ENCODE measurements at places on chromosomes 12 and 14.

DNA sequence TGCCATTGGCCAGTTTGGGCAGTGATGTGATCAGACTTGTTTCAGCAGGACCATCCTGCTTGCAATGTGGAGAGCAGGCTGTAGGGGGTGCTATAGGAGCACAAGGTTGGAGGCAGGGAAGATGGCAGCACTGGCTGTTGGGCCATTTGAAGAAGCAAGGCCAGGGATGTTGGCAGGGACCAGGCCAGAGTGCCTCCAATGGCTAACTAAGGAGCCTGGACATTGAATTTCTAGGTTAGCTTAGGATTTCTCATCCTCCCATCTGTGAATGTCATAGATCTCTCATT lies 23.5 kb downstream of the FGF23 start:
- peak; percentile 7 for DNase-seq

GRCh38 chr12:63036216-63036973 lies 101.4 kb upstream of the PPM1H start:
- no peak for DNase-seq

DNA sequence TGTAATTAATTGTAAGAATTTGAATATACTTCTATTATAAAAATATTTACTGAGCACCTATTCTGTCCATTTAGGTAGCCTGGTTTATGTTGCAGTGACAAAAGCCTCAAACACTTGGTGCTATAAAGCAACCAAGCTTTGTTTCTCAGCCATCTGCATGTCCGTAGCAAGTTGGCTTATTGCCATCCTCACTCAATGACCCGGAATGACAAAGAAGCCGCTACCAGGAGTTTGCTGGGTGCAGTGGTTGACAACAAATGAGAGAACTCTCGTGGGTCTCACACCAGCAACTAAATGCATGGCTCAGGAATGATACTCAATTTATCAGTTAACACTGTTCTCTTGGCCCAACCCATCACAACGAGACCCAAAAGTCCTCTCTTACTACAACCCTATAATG lies 553.1 kb downstream of the DIO2 start:
- DNase-seq, result no peak

DNA sequence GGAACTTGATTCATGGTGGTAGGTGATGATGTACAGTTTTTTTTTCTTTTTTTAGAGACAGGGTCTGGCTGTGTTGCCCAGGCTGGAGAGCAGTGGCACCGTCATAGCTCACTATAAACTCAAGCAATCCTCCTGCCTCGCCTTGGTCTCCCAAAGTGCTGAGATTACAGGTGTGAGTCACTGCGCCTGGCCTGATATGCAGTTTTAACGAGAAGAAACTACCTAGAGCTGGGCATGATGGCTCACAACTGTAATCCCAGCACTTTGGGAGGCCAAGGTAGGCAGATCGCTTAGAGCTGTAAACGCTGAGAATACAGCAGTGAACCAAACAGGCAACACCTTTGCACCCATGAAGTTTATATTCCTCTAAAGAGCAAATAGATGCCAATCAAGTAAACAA lies 13.0 kb upstream of the VPS37B start:
- no peak for DNase-seq

GRCh38 chr12:32947206-32948067 lies 50.9 kb upstream of the PKP2 start:
- DNase-seq, result no peak

DNA sequence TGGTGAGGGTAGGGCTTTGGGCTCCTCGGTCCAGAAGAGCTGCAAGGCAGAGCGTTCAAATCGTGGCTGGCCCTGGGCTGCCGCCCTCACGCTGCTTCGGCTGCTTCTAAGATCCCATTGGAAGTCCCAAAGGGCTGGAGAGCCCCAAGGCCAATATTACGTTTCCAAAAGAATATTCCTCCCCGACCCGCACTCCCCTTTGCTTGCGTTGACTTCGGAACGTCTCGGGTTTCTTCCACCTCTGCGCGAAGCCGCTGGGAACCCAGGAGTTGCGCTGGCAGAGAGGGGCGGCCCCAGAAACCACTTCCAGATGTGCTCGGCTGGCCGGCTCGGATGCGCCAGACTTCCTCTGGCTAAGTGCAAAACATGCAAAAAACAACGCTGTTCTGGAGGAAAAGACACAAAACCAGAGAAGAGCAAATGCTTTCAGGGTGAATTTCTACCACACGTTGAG lies at the start of gene GLT8D2:
GLT8D2 (minus strand) TSS at position 285 of the 454 bp plus-strand sequence. CDS start 30,539 bp downstream, outside the sequence.
- no peak for DNase-seq

- DNase-seq, result no peak
These were observed 168.9 kb upstream of the RASSF8 start for GRCh38 chr12:25789541-25789944.

DNA sequence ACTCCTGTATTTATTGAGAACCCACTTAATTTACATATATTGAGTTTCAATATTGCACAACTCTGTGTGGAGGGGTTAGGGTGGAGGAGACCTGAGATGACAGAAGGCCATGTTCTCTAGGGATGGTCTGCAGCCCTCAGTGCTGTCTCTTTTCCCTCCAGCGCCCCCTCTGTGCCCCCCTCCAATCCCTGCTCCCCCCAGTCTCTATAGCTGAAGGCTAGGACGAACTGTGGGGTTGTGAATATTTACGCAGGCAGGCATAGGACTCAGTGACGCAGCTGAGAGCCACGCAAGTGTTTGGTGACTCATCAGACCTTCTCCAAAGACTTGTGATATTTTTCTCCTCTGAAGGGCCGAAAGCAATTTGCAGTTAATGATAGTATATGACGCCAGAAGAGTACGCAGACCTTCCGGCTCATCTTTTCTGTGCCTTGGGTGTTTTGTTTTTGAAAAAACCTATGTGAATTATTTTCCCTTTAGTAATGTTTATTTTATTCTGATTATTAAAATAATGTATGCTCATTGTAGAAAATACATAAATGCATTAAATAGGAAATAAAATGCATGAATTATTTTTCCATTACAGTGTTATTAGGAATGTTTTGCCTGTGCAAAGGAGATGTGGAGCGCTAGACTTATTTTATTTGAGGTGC lies 85.3 kb downstream of the SLC25A47 start:
- DNase-seq, result no peak

DNA sequence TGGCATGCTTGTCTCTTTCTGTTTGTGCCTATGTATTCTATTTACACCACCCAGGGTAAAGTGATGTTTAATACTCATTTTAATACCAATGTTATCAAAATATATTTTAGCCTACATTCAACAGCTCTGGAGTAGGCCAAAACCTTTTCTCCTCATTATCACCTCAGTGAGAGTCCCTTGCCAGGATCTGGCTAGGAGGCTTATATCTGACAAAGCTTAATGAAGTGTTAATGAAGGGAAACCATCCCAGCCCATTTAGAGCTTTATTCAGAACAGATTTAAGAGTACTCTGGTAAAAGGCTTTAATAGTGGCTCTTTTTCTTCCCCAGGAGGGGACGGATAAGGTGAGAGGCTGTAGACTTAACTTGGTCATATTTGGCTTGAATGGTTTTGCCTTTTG lies 137.6 kb downstream of the GRIN2B start:
- DNase-seq, result no peak

DNA sequence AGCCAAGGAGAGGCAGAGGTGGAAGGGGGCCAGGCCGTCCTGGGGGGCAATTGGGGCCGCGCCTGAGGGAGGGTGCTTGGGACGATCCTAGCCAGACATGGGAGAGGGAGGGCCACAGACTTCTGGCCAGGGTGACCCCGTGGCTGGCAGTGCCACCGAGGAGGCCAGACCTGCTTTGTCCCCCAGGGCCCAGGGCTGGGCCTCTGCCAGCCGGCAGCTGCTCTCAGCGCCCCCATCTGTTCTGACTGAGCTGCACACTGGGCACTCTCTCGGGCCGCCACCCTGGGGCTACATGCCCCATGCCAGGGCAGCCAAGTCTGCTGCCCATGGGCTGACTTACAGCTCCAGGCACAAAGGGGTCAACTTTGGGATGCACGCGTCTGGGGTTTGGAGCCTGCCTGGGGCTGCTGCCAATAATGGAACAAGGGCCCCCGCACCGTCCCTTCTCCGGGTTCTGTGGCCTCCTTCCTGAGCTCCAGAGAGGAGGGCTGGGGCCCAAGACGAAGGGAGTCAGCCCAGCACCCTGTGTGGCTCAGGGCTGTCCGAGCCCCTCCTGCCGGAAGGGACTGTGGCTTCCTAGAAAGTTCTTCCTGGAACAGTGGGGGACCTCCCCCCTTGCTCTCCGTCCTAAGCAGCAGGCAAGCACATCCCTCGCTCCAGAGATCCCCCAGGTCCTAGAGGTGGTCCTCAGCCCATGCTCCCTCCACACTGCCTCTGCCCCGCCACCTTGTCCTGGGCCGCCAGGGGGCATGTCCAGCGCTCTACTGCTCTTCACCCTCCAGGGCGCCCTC lies 1.1 kb downstream of the ADSS1 start:
- no peak for DNase-seq

DNA sequence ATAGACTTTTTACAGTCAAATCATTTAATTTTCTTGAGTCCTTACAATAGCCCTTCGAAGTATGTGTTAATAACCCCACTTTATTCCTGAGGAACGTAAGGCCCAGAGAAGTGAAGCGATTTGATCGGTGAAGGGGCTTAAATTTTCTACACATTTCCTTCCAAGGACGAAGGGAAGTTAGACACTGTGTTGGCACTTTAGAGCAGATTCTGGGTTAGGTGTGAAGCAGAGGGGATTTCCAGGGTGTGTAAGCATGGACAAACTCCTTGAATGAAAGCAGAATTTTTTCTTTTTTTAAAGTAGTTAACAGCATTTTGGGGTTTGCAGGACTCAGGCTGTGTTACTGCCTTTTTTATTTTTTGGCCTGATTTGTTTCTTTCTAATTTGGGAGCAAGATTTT lies 38.9 kb downstream of the PRORP start:
- DNase-seq, result no peak

DNA sequence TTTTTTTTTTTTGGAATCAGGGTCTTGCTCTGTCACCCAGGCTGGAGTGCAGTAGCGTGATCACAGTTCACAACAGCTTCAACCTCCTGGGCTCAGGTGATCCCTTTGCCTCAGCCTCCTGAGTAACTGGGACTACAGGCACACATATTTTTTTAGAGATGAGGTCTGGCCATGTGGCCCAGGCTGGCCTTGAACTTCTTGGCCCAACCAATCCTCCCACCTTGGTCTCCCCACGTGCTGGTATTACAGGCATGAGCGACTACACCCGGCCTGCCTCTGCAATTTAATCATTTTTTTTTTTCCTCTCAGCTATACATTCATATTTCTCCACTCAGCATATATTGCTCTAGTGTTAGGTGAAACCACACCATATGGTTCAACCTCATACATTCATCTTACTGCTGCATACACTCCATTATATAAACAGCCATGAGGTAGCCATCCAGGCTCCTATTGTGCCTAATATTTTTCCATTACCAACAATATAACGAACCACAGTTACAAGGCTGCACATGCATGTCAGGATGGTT lies 7.1 kb downstream of the STX2 start:
- no peak for DNase-seq

- DNase-seq, result no peak
These were observed 1.8 kb upstream of the LRFN5 start for GRCh38 chr14:41604721-41605531.

- no peak for DNase-seq
These were observed 6.0 kb upstream of the NUDT14 start for GRCh38 chr14:105187116-105187515.

- no peak for DNase-seq
These were observed 694 bp downstream of the AKAP5 start for GRCh38 chr14:64465831-64466554.

- DNase-seq, result no peak
These were observed 481.4 kb upstream of the TMEM132C start for GRCh38 chr12:127785540-127785939.

- no peak for DNase-seq
These were observed 1.4 kb upstream of the GABARAPL1 start for GRCh38 chr12:10211101-10211939.

- no peak for DNase-seq
These were observed 155.5 kb upstream of the NTF3 start for GRCh38 chr12:5276327-5276880.

- DNase-seq, result no peak
These were observed 16.2 kb downstream of the SYNE3 start for GRCh38 chr14:95500201-95500681.

DNA sequence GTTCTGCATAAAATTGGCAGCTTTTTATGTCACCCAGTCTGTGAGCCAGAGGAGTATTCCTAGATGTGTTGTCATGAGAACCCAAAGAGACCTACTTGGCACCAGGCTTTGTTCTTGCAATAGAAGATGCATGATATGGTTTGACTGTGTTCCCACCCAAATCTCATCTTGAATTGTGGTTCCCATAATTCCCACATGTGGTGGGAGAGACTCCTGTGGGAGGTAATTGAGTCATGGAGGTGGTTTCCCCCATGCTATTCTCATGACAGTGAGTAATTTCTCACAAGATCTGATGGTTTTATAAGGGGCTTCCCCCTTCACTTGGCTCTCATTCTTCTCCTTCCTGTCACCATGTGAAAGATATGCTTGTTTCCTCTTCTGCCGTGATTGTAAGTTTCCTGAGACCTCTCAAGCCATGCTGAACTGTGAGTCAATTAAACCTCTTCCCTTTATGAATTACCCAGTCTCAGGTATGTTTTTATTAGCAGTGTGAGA lies 572.0 kb upstream of the ATP2B1 start:
- DNase-seq, result no peak

DNA sequence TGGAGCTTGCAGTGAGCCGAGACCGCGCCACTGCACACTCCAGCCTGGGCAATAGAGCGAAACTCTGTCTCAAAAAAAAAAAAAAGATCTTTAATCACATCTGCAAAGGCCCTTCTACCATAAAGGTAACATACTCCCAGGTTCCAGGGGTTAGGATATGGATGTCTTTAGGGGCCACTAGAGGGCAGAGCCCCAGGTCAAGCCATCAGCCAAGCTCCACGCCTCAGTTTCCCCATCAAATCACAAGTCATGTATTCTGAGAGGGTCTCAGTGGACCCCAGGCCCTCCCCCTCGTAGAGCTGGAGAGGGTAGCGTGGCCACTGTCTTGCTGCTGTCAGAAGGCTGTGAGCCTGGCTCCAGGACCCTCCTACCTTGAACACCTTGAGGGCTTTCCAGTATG lies 18.8 kb downstream of the SLC8B1 start:
- DNase-seq, result no peak

DNA sequence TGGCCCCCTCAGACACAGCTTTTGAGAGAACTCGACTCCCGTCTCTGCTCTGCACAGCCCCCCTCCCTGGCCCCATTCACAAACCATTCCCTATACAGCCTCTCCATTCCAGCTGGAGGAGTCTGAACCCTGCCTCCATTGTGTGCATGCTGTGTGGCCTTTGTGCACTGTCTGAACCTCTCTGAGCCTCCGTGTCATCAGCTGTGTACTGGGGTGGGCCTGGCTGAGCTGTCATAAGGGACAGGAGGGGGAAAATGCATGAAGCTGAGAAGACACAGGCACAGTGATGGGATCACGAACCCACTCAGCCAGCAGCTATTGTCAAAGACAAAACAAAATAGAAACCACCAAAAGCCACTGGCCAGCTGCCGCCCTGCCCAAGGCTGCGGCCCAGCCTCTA lies 130.8 kb downstream of the RFLNA start:
- DNase-seq, result no peak

GRCh38 chr14:58296726-58297125 lies 1.6 kb upstream of the ARID4A start:
- no peak for DNase-seq

GRCh38 chr12:84408936-84409335 lies 503.7 kb downstream of the SLC6A15 start:
- no peak for DNase-seq

All from CD4-positive, CD25-positive, alpha-beta regulatory T cell (primary cell).